ENCODE measurements at places on chromosomes 3 and 15. TPM values are rescaled to one million over a fixed set of nuclear protein-coding genes. Genes with fewer than 3 reads are reported as not detected.

ADCY5 gene
- total RNA-seq, result 0.23 TPM

CIDEC gene
- not detected for total RNA-seq

IL5RA gene
- not detected for total RNA-seq

POTEB gene
- total RNA-seq, result not detected

MUSTN1 gene
- total RNA-seq, result not detected

PGBD4 gene
- 1.5 TPM for total RNA-seq

NRROS gene
- total RNA-seq, result 0.08 TPM

KBTBD8 gene
- total RNA-seq, result 4.7 TPM

AQP9 gene
- 0.23 TPM for total RNA-seq

NPRL2 gene
- 23.2 TPM for total RNA-seq

GP5 gene
- not detected for total RNA-seq

DPPA4 gene
- total RNA-seq, result not detected

EFCC1 gene
- total RNA-seq, result under 0.01 TPM

EPHA6 gene
- total RNA-seq, result not detected

RASGRF1 gene
- not detected for total RNA-seq

FGD5 gene
- total RNA-seq, result 1.3 TPM
